Testis (tissue), 5 donors: ENCODE measurements at places on chromosomes 1 and 21.

- no peak for DNase-seq
Observed at GRCh38 chr1:110224240-110224995, 14.3 kb downstream of the KCNC4 start.

DNA sequence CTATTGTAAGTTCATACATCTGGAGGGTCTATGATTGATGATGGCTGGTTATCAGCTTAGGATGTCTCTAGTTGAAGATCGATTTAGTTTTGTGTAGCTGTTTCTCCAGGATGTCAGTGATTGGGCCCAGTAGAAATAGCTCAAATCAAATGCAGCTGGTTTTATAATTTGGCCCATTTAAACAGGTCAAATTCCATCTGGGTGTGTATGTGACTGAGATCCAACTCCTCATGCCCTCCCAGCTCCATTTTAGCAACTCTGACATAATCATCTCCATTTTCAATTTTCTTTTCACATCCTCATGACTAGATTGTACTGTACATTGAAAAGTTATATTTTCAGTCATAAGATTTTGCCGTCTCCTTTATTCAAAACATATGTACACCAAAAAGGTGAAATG lies 99.2 kb downstream of the TPR start:
- no peak for DNase-seq

DNA sequence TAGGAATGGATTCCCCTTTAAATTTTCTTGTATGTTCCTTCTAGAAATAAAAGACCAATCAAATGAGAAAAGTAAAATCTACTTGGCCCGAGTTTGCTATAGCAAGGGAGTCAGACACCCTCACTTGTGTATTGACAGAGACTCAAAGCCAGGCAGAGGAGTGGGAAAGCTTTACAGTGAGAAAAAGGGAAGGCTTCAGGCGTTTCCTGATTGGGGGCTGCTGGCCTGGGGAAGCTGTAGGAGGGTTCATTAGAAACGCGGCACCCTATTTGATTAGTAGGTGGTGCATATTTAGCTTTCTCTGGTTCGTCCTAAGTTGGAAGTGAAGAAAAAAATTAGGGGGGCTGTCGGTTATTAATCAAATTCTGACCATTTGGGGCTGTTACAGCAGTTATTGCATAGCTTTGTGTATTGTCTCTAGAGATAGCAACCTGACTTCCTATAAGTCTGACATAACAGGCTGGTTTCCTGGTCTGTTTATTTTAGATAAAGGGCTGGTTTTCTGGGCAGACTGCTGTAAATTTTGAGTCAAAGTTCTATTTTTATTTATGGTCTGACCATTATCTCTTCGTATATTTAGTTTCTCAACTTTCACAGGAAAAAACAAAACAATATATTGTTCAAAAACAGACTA lies 10.0 kb downstream of the SLC25A24 start:
- no peak for DNase-seq

- DNase-seq, result no peak
Observed at GRCh38 chr1:59803458-59804038, 11.2 kb upstream of the HOOK1 start.
